ENCODE measurements at places on chromosomes 2 and 18.

GRCh38 chr2:221210686-221211085, 361.4 kb downstream of the EPHA4 start:
- DNase-seq: no peak

DNA sequence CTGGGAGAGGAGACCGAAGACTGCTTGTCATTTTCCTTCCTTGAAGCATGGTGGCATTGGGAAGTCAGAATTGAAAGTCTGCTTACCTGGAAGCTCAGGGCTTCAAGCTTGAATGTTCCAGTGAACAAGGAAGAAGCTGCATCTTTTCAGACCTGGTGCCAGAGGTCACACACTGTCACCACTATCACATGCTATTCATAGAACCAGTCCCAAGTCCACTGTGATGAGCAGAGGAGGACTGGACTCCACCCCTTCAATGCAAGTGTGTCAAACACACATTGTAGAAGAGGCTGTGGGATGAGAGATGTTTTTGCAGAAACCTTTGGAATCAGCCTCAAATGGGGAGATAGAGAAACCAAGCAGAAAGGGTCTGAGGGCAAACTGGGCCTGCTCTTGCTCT, 81.4 kb downstream of the LYPD1 start:
- DNase-seq: no peak

DNA sequence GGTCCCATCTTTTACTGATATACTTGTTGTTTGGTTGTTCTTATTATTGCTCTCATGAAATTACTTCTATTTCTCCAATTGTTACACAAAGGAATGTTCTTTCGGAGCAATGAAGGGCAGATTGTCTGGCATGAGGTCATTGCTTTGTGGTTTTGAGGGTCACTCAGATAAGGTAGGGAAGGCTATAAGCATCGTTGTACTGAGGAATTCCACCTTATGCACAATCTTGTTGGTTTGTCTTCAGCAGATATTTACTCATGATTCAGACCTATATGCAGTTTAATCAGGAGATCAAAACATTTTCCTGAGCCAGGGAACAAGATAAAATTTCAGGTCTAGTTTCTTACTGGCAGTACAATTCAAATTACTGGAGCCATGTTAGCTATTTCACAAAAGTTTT, 163.0 kb upstream of the SPHKAP start:
- DNase-seq: no peak

DNA sequence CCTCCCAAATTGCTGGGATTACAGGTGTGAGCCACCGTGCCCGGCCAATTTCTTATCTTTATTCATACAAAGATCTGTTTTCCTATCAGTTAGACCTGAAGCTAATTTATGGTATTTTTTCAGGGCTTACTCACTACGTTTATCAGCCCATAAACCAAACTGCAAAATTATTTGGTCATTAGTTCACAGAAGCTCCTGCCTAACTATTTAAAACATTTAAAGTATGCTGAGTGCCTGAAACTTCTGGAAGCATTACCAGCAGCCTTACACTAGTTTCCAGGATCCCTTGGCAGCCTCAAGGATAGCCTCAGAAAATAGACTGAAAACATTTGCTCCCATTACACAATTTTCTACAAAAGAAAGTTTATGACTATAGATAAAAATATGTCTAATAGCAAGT, 68.8 kb downstream of the GALNT13 start:
- DNase-seq: no peak

- no peak for DNase-seq
Measured at GRCh38 chr2:120769076-120769786, 33.6 kb downstream of the GLI2 start.

GRCh38 chr2:227160164-227160563, 3.8 kb downstream of the COL4A4 start:
- no peak for DNase-seq

DNA sequence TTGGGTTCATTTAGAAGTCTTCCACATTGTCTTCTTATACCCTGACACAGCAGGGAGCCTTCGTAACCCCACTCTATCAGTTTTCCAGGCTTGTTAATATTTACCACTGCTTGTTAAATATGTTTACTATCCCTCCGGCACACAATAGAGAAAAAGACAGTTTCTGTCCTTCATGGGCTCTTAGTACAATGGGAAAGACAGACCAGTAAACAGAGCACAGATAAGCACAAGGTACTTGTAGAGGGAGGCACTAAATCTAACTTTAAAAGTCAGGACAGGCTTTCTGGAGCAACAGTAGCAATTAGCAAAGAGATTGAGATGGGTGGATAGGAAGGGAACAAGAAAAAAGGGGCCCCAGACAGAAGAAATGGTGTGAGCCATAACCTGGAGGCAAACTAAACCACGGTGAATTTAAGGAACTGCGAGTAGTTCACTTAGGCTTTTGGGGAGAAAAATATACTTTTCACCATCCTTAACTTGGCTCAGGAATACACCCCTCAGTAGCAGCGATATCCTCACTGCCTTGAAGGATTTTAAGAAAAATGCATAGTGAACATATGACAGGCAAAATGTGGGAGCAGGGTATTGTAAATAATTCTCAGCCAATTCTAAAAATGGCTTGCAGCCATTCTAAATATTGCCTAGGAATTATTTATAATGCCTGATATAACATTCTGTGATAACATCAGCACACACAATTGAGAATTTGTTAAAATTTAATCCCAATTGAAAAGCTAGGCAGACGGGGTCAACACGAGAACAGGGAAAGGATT, 383.7 kb downstream of the CDH2 start:
- no peak for DNase-seq

DNA sequence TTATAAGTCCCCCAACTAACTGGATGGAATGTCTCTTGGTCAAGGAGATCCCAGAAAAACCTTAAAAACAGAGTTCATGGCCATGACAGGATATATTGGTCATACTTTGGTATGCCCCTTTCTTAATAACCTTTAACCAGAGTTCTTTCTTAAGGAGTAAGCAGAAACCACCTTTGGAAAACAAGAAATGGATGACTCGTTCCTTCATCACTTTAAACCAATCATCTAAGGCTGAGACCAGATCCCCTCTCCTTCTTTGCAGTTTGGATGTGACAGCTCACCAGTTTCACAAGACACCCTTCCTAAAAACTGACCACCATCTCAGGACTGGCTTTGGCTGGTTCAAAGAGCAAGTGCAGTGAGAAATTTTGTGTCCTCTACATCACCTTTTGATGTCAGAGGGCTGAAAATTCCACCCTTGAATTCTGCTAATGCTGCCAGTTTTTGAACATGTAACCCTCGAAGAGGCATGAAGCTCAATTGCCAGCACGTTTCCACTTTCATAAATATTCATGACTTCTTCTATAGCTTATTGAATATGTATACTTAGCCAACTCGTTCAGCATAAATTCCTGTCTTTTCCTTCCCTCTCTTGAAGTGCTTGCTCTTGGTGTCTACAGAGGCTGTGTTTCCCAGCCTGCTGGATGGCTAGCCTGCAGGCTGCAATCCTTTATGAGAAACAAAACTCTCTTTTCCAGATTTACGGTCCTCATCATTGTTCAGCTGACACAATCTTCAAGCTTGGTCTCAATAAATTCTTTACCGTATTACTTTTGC, 1323.5 kb upstream of the TMEFF2 start:
- no peak for DNase-seq

DNA sequence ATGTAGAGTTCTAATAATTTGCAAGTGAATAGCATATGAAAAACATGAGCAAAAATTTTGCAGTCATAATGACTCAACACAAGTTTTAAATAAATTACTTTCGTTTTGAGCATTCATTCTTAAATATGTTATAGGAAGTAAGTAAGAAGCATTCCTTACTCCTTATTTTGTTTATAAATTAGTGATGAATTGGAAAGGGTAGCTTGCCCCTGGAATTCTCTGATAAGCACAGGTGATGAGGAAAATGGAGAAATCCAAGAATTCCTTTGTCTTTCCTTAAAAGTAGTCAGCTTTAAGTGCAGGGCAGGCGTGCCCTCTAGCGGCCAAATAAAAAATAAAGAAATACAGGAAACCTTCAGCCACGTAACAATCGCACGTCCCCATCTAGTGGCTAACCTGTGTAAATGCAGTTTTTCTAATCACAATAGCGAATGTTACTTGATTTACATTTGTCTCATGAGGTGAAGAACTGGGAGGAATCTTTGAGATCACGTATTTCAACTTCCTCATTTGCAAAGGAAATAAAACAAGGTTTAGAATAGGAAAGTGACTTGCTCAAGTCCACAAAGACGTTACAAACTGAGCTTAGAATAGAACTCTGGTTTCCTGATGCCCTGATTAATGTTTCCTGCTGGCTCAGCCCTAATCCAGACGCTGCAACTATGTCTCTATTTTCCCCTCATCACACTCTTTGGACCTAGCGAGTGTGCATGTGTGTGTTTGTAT, 47.2 kb upstream of the ZNG1B start:
- DNase-seq: peak; percentile 33

- DNase-seq: no peak
Measured at GRCh38 chr2:109466674-109467575, 146.8 kb downstream of the SEPTIN10 start.

DNA sequence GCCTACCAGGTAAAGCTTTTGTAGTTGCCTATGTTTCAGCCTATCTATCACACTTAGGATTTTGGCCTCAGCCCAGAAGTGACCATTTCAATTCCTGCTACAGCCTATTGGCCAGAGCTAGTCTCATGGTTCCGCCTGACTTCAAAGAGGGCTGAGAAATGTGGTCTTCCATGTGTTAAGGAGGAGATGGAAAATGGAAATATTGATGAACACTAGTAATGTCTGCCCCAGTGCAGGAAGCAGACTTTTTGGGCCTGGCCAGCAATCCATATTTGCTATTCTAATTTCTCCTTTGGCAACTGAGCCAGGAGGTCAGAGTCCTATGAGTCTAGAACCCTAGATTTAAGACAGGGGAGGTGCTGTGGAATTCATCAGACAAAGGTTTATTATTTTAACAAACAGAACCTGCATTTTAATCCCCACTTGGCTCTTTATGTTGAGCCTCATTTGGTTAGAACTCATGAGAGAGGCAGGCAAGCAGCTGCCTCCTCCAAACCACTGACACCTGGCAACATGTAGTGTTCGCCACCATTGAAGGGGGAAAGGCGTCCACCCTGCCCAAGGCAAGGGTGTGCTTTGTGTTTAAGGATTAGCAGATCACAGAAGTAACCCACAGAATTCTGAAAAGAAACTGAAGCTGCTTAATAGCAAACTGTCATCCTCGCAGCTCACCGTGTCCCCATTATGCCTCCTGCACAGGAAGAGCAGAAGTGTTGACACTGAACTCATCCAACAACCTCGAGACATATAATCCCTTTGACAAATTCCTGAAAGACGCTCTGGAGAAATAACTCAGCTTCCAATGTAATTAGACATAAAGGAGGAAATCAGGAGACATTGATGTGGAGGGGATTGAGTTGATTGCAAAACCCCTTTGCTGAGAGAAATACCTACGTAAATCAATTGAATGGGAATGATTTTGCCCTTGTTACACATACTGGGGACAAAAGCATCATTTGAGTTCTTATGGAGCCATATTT, 47.7 kb upstream of the SCG2 start:
- DNase-seq: no peak

DNA sequence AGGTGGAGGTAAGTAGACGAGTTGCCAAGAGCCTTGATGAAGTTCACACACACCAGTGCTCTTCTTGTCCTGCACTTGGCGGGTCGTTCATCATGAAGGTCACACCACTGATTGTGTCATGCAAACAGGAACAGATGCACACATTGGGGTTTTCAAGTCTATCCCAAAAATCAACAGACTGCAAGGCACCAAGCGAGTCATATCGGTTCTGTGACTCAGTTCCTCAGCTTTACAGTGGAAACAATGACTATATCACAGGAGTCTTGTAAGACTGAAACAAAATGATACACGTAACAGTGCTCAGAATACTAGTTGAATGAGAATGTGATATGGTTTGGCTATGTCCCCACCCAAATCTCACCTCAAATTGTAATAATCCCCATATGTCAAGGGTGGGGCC, 526.9 kb upstream of the ID2 start:
- DNase-seq: no peak

- no peak for DNase-seq
Measured at GRCh38 chr2:14743861-14744260, 111.3 kb downstream of the LRATD1 start.

GRCh38 chr2:205681401-205682238, 681 bp upstream of the NRP2 start:
- no peak for DNase-seq

DNA sequence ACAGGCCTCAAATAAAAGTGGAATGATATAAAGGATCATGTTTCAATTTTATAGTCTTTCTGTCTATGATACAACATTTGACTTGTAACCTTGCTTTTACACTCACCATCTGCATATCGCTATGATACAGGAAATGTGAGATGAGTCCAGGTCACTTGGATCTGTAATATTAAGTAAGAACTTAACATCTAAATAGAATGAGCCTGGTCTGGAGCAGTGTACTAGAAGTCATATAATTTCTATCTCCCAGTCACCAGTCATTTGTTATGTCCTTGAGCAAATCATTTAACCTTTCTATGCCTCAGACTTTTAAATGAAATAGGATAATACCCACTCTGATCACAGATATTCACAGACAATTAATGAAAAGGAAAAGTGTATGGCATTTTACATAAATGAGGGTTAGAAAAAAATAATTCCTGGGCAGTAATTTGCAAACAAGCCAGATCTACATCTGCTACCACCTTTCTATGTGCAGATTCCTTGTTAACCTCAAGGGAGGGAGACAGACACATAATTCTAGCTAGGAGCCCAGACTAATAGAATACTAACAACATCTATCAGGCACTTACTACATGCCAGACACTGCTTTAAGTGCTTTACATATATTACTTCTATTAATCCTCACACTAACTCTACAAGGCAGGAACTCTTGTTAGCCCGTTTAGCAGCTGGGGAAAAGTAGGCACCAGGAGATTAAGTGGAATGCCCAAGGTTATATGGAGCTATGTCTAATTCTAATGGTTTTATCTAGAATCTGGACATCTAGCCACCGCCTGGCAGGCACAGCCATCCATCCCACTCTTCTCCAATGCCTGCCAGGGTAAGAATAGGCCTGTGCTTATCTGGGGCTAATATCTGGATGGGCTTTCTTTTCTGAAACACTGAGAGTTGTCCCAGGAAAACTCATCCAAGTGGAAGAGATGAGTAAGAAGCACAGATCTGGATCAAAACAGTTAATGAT, 313.6 kb upstream of the CDH20 start:
- no peak for DNase-seq

- DNase-seq: no peak
Measured at GRCh38 chr2:81412681-81413080, 1108.1 kb upstream of the LRRTM1 start.

GRCh38 chr2:234789556-234790325, 162.1 kb upstream of the SH3BP4 start:
- no peak for DNase-seq

DNA sequence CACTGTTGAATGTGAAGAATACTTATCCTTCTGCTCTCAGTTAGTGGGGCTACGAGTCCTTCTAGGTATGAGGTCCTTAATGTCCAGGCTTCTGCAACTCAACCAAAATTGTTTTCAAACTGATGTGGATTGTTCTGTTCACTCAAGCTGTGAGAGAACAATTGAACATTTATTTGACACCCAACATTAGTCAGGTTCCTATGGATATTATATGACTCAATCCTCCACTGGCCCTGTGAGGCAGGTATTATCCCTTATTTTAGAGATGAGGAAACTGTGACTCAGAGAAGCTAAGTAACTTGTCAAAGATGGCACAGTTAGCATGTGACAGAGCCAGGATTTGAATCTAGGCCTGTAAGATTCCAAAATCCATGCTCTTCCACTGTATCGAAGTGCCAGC, 1.2 kb upstream of the LYG2 start:
- no peak for DNase-seq

- no peak for DNase-seq
Measured at GRCh38 chr2:235679471-235679870, 185.6 kb downstream of the AGAP1 start.

- peak; percentile 31 for DNase-seq
Measured at GRCh38 chr2:64359892-64360657, 93.9 kb upstream of the LGALSL start.

- no peak for DNase-seq
Measured at GRCh38 chr2:156118753-156119416, 213.6 kb downstream of the NR4A2 start.
